Activated CD4-positive, alpha-beta T cell treated with anti-CD3 and anti-CD28 coated beads, Interleukin-2, amount 50 U/mL, for 1 hour (primary cell): ENCODE measurements at places on chromosomes 16 and 17.
A peak's percentile ranks its signal among the peaks of the same experiment; 100 is the strongest.

GRCh38 chr17:76307966-76308338, at the start of gene QRICH2:
TSS of gene QRICH2 (minus strand) at chr17:76308276. CDS start at chr17:76307998, 278 bp downstream.
- no peak for DNase-seq

GRCh38 chr16:49921791-49922456, 66.0 kb upstream of the ZNF423 start:
- DNase-seq: peak; percentile 40

- DNase-seq: no peak
Measured at GRCh38 chr17:50798424-50799288, 31.3 kb upstream of the ANKRD40CL start.

DNA sequence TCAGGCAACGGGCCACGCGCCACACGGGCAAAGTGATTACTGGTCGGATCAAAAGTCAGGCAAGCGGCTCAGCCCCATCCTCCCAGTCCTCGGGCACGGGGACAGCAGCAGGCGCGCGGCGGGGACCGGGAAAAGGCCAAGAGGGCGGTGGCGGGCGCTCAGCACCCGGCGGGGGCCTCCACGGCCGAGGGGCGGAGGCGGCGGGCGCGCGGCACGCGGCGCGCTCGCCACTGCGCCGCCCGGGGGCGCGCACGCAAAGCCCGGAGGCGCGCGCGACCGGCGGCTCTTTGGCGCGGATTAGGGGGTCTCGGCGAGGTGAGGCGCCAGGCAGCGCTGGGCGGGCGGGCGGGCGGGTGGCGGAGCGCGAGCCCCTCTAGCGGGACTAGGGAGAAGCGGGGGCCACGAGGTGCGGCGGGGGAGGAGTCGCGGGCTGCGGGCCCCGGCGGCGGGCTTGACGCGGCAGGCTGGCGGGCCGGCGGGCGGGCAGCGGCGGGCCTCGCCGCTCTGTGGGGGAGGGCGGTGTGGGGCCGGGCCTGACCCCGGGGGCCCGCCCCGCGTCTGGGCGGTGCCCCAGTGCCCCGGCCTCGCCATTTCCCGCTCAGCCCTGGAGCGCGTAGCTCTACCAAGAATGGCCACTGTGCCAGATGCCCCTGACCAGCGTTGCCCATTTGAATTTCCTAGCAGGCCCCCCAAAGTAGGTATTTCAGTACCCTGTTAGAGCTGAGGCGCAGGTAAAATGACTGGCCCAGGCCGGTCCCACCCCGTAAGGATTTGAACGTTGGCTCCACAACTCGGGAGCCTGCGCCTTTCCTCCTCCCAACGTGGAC, at the start of the genes ACACA and TADA2A:
ACACA (minus strand) TSS at position 202 of the 827 bp plus-strand sequence. CDS start 537 bp downstream, outside the sequence.
TADA2A (plus strand) TSS at position 252 of the 827 bp plus-strand sequence. CDS start 4,480 bp downstream, outside the sequence.
- DNase-seq: peak; percentile 63

DNA sequence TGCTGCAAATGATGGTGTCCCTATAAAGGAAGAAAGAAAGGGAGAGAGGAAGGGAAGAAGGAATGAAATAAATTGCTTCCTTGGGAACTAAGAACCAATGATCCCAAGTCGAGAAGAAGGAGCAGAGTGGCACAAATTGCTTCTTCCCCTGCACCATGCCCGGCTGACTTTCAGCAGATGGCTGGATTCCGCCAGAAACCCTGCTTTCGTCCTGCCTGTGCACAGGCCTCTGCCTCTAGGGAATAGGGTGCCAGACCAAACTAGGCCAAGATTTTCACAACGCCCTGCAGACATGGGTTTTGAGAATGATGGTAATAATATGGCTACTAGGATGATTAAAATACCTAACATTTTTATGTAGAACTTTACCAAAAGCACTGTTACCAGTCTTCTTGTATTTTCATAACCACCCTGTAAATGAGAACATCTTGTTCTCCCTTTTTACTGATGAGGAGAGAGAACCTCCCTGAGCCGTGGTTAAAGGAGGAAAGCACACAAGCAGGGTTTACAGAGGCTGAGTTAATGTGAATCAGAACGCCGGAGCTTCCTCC, 122.1 kb upstream of the HSBP1 start:
- no peak for DNase-seq

- no peak for DNase-seq
Measured at GRCh38 chr16:87216841-87217275, 100.3 kb downstream of the C16orf95 start.

DNA sequence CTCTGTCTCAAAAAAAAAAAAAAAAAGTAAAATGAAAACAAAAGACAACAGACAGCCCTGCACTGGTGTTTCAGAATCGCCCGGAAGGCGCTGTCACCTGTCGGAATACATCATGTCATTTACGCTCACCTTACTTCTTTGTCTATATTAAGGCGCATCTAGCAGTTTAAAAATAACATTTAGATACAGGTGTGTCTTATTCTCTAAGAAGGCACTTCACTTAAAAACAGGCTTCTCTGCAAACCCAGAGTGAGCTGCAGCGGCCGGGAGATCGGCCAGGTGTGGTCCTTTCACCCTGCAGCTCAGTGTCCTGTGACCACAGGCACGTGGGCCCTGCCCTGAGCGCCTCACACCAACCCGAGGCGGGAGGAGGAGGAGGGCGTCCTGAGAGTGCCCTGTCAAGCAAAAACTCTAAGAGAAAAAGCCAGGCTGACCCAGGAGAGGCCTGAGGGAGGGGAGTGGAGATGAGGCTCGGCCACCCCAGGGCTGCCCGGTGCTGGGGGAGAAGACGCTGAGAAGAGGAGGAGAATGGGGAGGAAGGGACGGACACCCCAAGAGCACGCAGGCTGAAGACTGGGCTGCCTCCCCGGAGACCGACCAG, 3.3 kb upstream of the LMF1 start:
- DNase-seq: no peak

DNA sequence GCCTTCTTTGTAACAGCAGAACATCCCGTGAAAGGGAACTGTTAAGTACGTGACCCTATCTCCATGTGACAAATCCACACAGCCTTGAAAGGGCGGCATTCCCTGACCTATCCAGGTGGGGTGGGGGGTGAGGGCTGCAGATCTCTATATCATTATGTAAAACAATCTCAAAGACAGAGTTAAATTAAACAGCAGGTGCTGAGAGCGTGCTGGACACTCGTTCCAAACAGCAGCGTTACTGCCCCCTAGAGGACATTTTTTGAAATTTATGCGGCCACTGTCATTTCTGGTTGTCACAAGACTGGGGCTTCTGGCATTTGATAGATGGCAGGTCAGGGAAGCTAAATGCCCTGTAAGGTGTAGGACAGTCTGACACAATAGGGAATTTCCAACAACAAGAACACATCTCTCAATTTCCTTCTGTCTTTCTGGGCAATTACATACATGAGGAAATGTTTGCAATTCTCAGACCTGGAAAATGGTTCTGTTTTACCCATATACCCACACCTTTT, 6.7 kb upstream of the SLC25A39 start:
- peak; percentile 66 for DNase-seq

DNA sequence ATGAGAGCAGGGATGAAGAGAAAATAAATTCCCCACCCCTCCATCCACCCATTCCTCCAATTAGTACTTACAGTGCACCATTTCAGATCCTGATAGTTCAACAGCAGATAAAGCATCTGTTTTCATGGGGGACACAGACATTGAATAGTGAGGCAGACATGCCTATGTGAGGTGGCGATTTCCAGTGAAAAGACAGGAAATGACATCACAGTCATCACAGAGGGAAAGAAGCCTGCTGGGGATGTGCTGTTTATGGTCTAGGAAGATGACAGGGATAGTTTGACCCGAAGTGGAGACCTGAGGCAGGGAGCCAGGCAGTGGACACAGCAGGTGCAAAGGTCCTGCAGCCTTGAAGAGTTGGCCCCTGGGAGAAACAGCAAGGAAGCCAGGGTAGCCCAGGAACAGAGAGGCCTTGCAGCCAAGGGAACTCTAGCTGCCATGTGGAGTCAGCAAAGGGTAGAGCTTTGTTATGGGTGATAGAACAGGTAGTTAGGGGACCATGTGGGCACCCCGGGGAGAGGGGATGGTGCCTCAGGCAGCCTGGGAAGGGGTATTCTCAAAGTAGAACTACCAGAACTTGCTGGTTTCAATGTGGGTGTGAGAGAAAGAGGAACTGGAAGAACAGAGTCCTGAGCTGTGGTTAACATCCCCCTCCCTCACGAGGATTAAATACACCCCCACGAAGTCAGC, 256.6 kb downstream of the CPPED1 start:
- no peak for DNase-seq

- DNase-seq: no peak
Measured at GRCh38 chr17:2108170-2108569, 53.3 kb downstream of the HIC1 start.

GRCh38 chr16:17607609-17608008, 136.8 kb upstream of the XYLT1 start:
- no peak for DNase-seq

DNA sequence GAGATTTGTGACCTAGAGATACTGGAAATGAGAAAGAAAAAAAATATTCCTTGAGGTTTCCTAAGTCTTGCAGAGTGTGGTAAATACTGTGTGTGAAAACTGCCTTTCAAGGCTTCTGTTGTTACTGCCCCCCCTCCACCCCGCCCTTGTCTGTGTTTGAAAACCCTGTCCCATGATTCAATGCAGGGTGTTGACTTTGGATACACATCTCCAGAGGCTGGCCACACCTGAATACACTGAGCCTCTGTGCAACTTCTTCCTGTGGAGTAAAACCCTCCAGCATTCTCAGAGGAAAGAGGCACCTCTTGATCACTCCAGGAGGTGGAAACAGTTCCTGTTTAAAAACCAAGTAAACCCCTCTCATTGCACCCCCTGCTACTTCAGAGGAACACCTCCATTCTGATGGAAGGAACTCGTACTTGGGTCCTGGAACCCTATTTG, 123.0 kb upstream of the CACNG5 start:
- DNase-seq: no peak

GRCh38 chr17:58232707-58233156, 5.7 kb upstream of the LPO start:
- DNase-seq: no peak

DNA sequence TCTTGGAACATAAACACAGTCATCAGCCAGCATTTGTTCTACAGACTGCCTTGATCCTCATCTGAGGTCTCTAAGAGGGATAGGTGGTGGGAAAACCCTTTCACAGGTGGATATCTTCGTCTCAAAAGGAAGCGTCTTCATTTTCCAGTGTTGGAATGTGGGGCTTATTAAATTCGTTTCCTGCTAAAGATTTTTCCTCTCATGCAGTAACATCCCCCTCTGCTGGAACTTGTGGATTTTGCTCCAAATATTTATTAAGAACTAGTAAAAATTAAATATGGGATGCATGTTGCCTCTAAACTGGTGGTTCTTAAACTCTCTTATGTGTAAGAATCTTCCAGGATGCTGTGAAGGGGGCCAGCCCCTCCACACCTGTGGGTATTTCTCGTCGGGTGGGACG, 20.1 kb upstream of the MLYCD start:
- no peak for DNase-seq

- DNase-seq: no peak
Measured at GRCh38 chr17:61485067-61485775, 33.0 kb downstream of the TBX4 start.

- no peak for DNase-seq
Measured at GRCh38 chr16:1794221-1794871, 841 bp upstream of the IGFALS start.

- DNase-seq: no peak
Measured at GRCh38 chr16:70768203-70768580, 32.8 kb downstream of the VAC14 start.

GRCh38 chr17:14303343-14304221, 2.7 kb downstream of the HS3ST3B1 start:
- DNase-seq: peak; percentile 39

GRCh38 chr17:82794781-82795482, 43.1 kb downstream of the TBCD start:
- no peak for DNase-seq

DNA sequence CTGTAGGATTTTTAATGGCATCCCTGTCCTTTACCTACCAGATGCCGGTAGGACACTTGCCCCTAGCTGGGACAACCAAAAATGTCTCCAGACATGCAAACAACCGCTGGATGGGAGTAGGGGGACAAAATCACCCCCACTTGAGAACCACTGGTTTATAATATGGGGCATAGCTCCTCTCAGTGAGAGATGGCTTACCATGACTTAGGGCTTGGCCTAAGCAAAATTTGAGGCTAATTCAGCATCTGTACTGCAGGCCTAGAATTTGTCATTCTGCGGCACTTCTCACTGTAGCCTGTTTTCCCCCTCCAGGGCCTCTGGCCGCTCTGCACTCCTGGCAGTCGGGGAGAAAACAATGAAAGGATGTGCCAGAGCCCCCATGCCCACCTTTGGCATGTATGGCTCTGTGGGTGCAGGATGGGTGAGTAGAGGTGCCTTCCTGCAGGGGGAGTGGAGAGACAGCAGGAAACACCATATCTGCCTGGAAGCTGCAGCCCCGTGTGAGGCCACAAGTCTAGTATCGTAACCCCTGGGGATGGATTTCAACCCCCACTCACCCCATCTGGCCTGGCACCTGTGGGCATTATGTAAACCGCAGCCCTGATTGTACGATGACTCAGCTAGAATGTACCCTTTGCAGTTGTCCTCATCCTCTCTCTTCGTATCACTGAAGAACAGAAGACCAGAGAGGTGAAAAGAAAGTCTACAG, 268.1 kb downstream of the SOX9 start:
- DNase-seq: no peak

- DNase-seq: no peak
Measured at GRCh38 chr17:57585341-57586195, 159.5 kb downstream of the CCDC182 start.

- DNase-seq: no peak
Measured at GRCh38 chr16:59593194-59593661, 859.1 kb upstream of the GOT2 start.

GRCh38 chr16:83744441-83744981, 63.3 kb upstream of the HSBP1 start:
- DNase-seq: no peak

DNA sequence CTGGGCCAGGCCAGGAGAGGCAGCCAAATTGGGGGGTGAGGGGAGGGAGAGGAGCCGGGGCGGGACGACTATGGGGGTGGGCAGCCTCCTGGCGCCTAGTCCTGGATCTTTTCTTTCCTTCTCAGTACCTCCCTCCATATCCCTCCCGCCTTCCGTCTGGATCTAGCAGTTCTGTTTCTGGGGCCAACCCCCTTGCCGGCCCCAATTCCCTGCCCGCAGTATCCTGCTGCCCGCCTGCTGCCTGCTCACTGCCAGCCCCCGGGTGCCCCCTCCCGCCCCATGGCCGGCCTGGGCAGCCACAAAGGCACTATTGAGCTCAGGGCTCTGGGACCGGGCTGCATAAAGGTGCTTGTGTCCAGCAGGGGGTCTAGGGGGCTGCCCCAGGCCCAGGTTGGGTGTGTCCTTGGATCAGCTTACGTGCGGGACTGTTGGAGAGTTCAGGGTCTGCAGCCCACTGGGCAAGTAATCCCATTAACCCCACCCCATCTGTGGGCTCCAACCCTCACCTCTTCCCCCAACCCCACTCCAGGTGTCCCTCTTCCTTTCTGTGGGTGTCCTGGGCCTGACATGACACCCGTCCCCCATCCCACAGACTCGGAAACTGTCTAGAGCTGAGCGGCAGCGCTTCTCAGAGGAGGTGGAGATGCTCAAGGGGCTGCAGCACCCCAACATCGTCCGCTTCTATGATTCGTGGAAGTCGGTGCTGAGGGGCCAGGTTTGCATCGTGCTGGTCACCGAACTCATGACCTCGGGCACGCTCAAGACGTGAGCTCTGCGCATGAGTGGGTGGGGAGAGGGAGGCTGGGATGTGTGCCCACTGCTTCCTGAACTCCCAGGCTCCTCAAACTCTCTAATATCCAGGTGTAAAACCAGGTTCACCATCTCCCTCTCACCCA, 2.0 kb downstream of the WNK4 start:
- no peak for DNase-seq

- DNase-seq: no peak
Measured at GRCh38 chr17:47272491-47272890, 18.9 kb downstream of the ITGB3 start.
